ENCODE measurements at places on chromosomes 1 and 21. TPM values are rescaled to one million over a fixed set of nuclear protein-coding genes. Genes with fewer than 3 reads are reported as not detected.

The C1QB gene
- not detected for total RNA-seq

The EDARADD gene
- total RNA-seq, result not detected

The CR1L gene
- total RNA-seq, result not detected

The PPOX gene
- total RNA-seq, result 8.9 TPM

The PODN gene
- total RNA-seq, result 4.1 TPM

The SHE gene
- total RNA-seq, result under 0.01 TPM

The SLC9C2 gene
- not detected for total RNA-seq

The DEPDC1 gene
- 0.23 TPM for total RNA-seq

The S100B gene
- total RNA-seq, result 0.59 TPM

The C1orf53 gene
- total RNA-seq, result 3.6 TPM

The PLXNA2 gene
- 1.4 TPM for total RNA-seq

The ADCY10 gene
- total RNA-seq, result under 0.01 TPM

The CLCA1 gene
- total RNA-seq, result under 0.01 TPM

The HHAT gene
- 3.9 TPM for total RNA-seq

The TMEM240 gene
- 5.6 TPM for total RNA-seq

The NUAK2 gene
- 0.70 TPM for total RNA-seq

The FAAH gene
- total RNA-seq, result 0.70 TPM

The IFNAR1 gene
- 16.0 TPM for total RNA-seq

The EDEM3 gene
- 63.7 TPM for total RNA-seq

The AGBL4 gene
- not detected for total RNA-seq
